ENCODE measurements at places on chromosomes 12 and 14.

DNA sequence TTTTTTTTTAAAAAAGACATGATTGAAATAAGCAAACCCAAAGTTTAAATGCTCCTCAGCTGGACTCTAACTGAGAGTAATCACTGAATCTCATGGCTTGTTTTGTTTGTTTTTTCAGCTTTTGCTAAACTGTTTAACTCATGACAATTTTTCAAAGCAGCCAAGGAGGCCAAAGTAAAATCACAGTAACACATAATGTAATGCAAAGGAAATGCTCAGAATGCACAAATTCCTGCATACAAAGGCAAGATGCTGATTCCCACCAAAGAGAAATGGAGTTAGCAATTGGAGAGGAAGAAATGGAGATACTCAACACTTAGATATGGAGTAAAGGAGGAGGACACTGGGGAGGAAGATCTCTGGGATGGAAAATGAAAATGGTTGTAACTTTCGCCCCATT is 126.2 kb upstream of the SOX5 start:
- DNase-seq = no peak

GRCh38 chr12:3339221-3339620 is 151.8 kb upstream of the PRMT8 start:
- DNase-seq = no peak

GRCh38 chr12:93572712-93573551 is 457 bp downstream of the SOCS2 start:
- peak; percentile 67 for DNase-seq

- peak; percentile 44 for DNase-seq
Observed at GRCh38 chr12:70603044-70603443, 34.2 kb downstream of the PTPRB start.

- peak; percentile 85 for DNase-seq
Observed at GRCh38 chr12:76863005-76863670, 15.7 kb downstream of the CSRP2 start.

Measured in GM03348 (cell line).